ENCODE measurements at places on chromosomes 1 and 21.
A peak's percentile ranks its signal among the peaks of the same experiment; 100 is the strongest.

GRCh38 chr1:165424454-165425216, 20.3 kb downstream of the RXRG start:
- DNase-seq: no peak

GRCh38 chr1:22184892-22185612, 42.2 kb upstream of the WNT4 start:
- DNase-seq: no peak

DNA sequence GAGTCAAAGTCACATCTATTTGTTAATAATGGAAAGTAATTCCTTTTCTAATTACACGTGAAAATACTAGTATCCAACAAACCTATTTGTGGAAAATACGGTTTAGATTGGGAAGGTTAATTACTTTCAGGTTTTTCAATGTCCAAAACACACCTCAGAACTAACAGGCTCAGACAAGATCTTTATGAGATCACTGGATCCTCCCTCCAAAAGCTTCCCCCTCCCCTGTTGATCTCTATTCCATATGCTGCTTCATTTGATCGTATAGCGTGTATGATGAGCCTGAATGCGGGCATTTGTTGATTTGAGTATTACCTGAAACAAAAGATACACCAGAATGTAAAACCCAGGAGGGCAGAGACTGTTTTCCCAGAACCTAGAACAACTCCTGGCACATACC, 26.5 kb downstream of the ERG start:
- no peak for DNase-seq

DNA sequence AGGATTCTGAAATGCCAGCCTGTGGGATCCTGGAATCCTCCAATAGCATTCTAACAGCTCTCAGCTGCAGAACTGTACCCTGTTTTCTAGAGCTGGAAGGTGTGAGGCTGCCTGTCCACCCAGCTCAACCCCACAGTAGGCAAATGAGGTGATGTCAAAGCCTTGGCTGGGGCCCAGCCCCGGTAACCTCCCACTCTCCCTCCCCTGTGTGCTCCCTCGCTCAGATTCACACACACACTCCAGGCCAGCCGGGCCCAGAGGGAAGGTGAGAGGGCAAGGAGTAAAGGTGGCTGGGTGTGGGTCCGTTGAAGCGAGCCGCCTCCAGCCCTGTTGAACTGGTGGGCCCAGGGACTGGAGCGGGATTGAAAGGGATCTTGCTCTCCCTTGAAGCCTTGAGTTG, at the start of gene BSND:
BSND (plus strand) TSS at position 257 of the 400 bp plus-strand sequence. CDS start 254 bp downstream, outside the sequence.
- no peak for DNase-seq

DNA sequence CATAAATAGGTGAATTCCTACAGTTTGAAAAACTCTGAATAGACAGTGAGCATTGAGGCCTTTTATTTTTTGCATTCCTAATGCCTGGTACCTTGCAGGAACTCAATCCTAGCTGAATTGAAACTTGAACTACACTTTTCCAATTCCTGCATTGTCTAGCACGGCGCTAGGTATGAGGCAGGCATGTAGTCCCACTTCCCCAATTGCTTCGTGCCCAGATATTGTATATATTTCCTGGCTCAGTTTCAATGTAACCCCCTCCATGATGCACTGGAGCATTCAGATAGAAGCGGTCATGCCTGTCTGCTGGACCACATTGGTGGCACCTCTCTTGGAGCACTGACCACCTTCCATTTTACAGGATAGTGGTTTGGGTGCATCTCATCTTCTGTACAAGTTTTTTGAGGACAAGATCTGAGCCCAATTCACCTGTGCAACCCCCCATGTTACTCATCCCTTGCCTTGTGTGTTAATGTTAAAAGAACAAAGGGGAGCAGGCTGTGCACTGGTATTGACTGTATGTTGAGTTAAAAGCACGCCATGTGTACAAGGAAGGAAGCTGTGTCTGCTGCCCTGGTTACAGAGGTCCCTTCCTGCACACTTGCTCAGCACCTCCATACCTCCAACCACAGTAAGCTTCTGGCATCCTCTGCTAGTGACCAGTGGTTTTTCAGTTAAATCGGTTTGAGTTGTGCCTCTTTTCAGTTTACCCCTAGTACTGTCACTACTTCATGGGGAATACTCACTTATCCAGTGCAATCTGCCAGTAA, 10.0 kb upstream of the RAB7B start:
- no peak for DNase-seq

DNA sequence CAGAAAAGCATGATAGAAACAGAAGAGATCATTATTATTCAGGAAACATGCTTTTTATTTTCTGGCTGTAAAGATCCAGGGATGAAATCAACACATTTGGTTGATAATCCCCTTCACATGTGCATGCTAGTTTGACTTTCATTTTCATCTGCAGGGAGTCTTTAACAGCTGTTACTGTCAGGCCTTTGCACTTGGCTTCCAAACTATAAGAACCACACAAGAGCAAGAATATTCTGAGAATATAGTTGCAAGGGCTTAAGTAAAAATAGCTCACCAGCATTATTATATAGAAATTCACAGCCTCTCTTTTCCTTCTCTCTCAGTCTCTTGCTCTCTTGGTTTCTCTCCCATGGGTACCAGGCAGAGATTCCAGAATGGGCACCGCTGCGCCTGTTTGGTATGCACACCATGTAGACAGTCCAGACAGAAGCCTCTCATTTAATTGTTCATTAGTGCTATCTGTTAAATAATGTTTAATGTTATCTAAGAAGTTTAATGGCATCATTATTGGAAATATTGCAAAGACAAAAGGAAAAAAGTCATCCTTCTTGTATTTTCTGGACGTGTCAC, 622.3 kb upstream of the PLXNA2 start:
- no peak for DNase-seq

GRCh38 chr1:6547301-6547700, 7.0 kb downstream of the NOL9 start:
- no peak for DNase-seq

GRCh38 chr21:44829507-44830092, 11.7 kb upstream of the SUMO3 start:
- no peak for DNase-seq

DNA sequence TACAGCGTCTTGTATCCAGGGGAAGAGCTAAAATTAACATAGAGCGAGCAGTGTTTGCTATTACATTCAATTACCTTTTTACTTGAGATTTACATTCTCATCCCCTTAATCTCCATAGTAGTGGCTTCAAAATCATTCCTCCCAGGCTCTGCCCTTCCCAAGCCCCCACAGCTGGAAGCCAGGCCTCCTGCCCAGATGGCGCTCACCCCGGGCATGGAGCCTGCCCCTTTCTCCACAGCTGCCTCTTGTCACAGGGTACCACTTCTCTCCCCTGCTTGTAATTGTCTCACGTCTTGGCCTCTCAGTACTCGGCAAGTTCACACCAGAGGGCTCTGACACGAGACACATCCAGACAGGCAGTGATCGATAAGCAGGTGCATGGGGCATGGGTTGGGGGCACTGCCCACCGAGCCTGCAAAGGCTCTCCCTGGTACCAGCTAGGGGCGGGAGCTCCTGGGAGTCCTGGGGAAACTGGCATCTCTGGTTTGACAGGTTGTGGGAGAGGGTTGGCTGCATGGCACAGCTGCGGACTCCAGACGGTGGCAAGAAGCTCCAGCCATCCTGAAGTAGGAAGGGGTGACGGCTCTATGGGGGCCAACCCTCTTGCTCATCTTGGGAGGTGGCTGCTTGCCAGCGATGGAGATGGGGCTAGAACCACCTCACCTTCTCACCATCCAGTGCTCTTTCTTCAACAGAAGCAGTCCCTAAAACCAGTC, 20.1 kb downstream of the CASZ1 start:
- DNase-seq: no peak

DNA sequence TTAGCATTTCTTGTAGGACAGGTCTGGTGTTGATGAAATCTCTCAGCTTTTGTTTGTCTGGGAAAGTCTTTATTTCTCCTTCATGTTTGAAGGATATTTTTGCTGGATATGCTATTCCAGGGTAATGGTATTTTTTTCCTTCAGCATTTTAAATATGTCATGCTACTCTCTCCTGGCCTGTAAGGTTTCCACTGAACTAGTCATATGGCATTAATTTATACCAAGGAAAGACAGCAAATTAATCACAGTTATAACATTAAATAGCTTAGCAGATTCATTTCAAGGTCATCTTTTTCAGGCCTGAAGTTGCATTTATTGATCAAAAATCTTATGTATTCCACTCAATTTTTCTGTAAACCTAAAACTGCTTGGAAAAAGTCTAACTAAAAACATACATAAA, 54.9 kb downstream of the AK5 start:
- no peak for DNase-seq

- no peak for DNase-seq
These were observed 8.9 kb downstream of the LIN28A start for GRCh38 chr1:26419494-26419893.

GRCh38 chr1:28642056-28642846, 616 bp downstream of the TAF12 start:
- no peak for DNase-seq

- DNase-seq: peak; percentile 57
These were observed at the start of gene SMG7 for GRCh38 chr1:183472488-183473216. SMG7 (plus strand) TSS chr1:183472499; CDS start chr1:183472621, 122 bp downstream.

GRCh38 chr1:1061682-1062345, 12.3 kb downstream of the RNF223 start:
- no peak for DNase-seq

DNA sequence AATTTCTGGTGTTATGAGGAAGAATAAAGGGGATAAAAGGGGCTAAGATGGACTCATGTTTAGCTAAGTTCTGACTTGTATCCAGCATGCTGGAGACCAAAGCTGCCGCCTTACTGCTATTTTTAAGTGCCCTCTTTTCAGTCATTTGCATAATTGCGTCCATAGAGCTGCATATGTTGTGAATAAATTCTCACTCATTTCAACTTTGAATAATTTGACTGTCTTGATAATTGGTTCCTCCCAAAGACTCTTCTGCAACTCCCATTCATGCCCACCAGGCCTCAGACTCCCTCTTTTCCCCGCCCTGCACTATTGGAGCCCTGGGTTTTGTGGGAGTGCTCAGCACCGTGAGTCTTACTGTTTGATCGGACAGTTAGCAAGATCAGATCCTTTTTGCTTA, 45.0 kb downstream of the KIAA0040 start:
- DNase-seq: no peak

GRCh38 chr1:54671985-54672608, 30.5 kb downstream of the MROH7 start:
- DNase-seq: no peak

GRCh38 chr1:117821774-117822482, 107.5 kb downstream of the GDAP2 start:
- DNase-seq: no peak

- no peak for DNase-seq
These were observed 710.7 kb downstream of the ADGRL2 start for GRCh38 chr1:82511441-82511840.

DNA sequence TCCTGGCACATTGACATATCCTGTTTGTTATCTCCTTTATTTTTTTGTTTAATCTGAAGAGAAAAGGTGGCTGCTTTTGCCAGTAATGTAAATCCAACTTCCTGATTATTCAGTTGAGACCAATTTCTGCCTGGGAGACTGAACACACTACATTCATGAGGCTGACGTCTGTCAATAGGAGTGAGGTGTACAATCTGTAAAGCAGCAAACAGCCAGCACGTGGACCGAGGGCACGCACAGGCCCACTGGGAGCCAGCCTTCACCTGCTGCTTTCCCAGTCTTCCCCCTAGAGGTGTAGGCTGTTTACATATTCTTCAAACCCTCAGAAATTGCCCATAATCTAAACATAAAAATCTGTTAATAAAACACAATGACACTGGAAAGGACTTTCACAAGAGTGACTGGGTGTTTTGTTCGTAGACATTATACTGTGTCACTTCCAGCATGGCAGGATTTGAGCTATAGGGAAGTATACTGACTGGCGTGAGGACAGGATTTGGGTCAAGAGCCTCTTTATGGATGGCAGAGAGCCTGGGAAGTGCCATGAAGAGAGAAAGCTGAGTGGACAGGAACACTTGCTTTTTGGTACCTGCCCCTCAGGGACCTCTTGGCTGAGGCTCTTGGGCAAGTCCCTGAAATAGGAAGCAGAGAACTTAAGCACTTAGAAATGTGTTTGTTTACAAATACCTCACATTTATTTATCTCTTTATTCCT, 552.9 kb upstream of the CAMK1G start:
- DNase-seq: no peak

DNA sequence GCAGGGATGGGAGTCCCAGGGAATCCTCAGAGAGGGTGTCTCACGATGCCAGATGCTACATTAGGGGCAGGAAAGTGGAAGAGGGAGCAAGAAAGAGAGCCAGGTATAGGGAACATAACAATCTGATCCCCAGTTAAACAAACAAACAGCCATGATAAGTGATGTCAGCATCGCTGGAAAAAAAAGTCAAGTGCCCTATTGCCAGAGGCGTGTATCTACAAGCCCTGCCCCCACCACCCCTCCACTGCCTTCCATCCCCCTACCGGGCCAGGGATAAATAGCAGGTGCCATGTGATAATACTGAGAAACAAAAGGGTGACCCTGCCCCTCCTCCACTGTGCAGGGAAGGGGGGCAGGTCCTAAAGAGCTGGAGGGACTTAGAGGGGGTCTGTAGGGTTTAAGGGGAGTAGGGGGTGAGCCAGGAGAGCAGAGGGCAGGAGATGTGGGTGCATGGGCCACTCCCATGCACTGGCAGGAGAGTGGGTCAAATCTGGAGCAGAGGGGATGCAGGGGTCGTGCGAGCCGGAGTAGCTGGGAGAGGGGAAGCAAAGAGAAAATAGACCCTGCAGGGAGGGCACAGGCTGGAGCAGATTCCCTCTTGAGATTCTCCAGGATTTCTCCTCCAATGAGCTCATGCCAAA, 3.4 kb downstream of the SLC26A9 start:
- DNase-seq: no peak

- DNase-seq: no peak
These were observed 100.1 kb upstream of the AKT3 start for GRCh38 chr1:243950166-243950565.

GRCh38 chr1:36133484-36133883, 8.5 kb upstream of the COL8A2 start:
- no peak for DNase-seq

- DNase-seq: no peak
These were observed 26.0 kb downstream of the RGS1 start for GRCh38 chr1:192601567-192601966.

DNA sequence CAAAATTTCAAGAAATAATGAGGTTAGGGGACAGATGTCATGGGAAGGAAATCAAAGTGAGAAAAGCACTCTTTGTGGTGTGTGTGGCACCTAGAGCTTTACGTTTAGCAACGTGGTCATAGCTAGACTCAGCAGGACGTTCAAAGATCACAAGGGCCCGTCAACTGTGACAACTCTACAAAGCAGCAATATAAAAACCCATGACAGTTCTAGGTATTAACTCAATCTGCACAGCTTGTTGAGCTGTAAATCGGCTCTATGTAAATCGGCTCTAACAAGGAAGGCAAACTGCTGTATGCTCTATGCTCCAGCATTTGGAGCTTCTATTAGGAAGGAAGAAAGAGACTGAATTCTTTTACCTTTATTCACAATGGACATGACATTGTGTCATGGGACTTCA, 64.8 kb downstream of the TP53BP2 start:
- DNase-seq: no peak

DNA sequence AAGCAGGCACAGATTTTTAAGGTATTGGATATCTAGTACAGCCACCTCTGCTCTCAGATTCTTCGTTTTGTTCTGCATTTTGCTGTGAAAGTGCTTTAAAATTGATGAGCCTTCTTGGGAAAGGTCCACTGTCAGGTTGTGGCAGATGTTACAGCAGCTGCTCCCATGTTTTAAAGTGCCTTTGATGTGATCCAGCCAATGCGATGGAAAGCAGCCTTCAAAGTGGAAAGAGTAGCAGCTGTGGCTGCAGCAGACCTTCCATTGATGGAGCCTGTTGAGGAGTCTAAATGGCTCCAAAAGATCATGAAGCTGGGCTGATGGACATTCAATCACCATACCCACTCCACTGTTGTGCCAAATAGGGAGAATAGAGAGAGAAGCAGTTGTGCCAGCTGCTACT, 816.9 kb downstream of the PLA2G4A start:
- DNase-seq: no peak

GRCh38 chr1:173269490-173270230, 62.5 kb upstream of the TNFSF4 start:
- no peak for DNase-seq

All from anterior cingulate cortex (tissue), 58 donors.